ENCODE measurements at places on chromosomes 4 and X.

DNA sequence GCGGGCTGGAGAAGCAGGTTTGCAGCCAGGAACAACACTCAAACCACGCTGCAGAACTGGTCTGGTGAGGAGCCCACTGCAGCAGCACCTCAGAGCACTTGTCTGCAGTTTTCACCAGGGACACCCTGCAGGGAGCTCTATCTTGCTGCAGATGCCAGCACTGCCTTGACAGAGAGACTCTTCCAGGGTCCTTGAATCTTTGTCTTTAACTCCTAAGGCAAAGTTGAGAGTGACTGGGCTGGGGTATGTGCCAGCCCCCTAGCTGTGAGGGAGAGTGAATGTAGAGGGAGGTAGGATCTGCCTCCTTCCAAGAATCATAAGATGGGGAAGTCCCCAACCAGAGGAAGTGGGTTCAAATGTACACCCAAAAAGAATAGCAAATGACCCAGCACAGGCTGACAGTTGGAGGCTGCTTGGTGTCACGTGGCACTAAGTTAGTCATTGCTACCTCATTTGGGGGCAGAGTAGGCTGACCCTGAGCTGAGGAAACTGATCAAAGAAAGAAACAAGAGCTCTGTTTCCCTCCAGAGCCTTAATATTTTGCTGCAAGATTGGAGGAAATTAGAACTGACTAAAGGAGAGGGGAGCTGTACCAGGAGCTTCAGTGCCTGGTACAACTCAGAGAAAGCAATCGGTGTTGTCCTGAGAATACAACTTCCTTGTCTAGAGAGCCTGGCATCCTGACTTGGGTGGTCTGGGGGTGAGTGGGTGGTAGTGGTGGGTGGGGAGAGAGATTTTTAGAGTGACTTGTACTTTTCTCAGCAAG is 28.2 kb upstream of the HUWE1 start:
- DNase-seq: peak; percentile 87

GRCh38 chr4:140141210-140141835 is 12.7 kb downstream of the MAML3 start:
- no peak for DNase-seq

DNA sequence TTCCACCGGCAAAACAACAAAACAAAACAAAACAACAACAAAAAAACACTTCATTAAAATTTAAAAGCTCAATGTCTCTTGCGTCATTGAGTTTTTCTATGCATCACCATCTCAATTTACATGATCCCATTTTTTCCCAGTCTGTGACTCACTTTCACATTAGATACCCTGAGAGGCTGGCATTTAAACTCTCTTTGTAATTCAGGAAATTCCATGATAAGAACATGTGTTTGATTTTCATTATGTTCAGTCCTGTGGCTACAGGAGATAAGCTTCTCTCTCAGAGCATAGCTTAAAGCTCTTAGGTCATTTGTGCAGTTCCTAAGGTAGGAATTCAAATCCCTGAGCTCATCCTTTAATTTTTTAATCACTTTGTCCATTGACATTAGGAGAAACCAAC is 104.6 kb downstream of the NBDY start:
- DNase-seq: no peak

- no peak for DNase-seq
Measured at GRCh38 chr4:23906839-23907238, 17.0 kb upstream of the PPARGC1A start.

DNA sequence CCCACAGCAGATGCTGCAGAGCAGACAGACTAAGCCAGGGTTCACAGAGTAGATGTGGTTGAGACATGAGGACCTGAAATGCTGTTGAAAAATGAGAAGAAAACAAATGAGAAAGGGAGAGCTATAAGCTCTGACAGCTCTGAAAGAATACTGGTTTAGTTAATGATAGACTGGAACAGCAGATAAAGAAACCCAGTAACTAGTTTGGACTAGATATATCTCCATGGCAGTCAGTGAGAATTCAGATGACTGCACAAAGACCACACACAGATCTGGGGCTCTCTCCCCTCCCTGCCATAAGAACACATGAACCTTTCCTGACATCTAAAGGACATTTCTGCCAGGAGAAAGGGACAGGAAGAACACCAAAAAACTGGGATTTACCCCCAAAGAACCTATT is 8.2 kb downstream of the NAA11 start:
- no peak for DNase-seq

DNA sequence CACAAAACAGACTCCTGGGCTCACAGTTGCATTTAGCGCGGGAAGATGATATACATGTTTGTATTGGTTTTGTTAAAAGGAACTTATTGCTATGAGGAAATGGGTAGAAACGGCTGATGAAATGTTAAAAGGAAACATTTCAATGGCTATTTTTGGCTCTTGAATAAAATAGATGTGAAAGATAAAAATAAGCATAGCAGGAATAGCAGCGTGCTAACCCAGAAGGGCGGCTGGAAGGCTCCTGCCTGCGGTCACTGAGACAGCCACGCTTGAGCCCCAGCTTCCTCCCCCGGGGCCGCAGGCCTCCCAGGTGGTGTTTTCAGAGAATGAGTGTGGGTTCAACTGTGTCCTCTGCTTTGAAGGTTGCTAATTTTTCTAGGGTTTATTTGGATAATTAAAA is 35.0 kb upstream of the CLCN4 start:
- no peak for DNase-seq

DNA sequence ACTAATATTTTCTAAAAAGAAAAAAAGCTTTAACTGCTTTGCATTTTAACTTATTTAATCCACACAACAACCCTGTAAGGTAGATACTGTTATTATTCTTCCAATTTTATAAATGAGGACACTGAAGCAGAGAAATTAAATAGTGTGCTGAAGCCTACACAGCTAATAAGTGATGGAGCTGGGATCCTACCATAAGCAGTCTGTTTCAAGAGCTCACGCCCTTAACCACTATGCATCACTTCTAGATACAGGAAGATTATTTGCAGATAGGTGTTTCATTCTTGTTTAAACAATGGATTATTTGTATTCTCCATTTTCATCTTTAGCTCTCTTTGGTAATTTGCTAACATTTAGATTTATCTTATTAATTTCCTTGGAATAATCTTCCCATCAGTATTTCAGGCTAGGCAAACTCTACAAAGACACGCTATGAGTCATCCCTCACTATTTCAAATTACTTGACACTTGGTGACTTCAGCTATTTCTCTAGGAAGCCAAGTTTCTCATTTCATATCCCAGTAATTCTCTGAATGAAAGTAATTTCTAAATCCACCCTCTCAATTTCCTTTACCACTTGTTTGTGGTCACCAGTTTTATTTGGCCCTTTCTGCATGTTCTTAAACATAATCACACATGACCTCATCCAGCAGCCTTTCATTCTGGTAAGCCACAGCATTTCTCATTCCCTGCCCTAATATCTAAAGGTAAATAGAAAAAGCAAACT is 67.3 kb downstream of the ASB9 start:
- no peak for DNase-seq

GRCh38 chr4:127623797-127624083 is 9.0 kb upstream of the INTU start:
- no peak for DNase-seq

GRCh38 chrX:136214551-136214950 is 36.6 kb downstream of the MAP7D3 start:
- DNase-seq: no peak

DNA sequence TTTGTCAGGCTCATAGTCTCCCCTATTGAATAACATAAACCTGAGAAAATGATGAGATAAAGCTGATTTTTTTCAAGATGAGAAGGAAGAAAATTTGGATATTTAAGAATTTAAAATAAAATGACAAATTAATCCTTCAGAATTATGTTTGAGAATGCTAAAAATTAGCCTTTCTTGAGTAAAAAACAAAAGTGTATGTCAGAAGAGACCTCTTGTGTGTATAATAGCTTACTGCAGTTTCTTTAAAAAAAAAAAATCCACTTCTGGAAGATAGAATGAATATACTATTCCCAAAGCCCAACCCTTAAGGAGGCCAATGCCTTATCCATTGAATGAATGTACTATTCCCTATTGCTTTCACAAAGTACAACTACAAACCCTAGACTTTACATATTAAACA is 281.8 kb downstream of the RAPGEF2 start:
- DNase-seq: no peak

GRCh38 chr4:25001509-25001908 is 29.2 kb downstream of the LGI2 start:
- no peak for DNase-seq

DNA sequence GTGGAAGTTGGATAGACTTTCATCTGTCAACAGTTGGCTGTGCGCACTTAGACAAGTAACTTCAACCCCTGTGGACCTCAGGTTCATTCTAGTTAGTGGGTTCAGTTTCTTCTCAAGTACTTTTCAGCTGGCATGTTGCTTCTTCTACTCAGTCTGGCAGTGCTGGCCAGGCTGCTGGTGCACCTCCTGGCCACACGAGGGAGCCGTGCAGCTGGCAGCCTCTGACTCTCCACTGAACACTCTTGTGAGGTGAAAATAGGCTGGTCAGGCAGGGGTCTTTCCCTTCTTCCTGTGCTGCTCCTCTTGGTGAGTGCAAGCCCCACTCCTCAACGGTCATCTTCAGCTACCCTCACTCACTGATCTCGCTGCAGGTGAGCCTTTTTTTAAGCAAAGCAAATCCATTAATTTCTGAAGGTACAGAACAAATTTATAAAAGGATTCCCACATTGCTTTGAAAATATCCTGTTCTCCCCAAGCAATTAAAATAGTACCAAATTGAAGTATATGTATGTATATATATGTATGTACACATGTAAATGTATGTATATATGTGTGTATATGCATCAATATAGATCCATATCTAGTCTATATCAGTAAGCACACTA is 30.6 kb downstream of the LONRF3 start:
- DNase-seq: peak; percentile 43

GRCh38 chr4:82500435-82501153 is 61.2 kb downstream of the TMEM150C start:
- no peak for DNase-seq

- no peak for DNase-seq
Measured at GRCh38 chr4:57042711-57043169, 64.0 kb downstream of the POLR2B start.

GRCh38 chr4:138512756-138513155 is 270.6 kb upstream of the SLC7A11 start:
- no peak for DNase-seq

GRCh38 chr4:6974138-6974848 is 64.7 kb downstream of the TBC1D14 start:
- peak; percentile 86 for DNase-seq

DNA sequence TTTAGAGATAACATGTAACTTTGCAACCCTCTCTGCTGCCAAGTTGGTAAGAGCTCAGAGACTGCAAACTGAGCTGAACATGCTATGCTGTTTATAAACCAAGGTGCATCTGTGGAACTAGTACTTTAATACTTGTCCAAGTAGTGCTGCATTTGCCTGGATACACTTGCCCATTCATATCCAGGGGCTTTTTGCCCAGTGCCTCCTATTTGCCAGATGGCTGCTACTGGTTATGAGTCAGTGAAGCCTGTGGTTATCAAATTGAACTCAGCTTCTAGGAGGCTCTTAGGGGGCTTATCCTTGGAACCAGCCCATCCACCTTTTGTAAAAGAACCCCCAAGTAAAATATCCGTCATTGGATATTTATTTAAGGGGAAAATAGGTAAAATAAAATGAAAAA is 79.6 kb downstream of the AFF2 start:
- DNase-seq: no peak

GRCh38 chr4:26126143-26126718 is 194.6 kb upstream of the RBPJ start:
- peak; percentile 20 for DNase-seq

All from CD4-positive, alpha-beta T cell treated with Interleukin-21 for 1 hour (primary cell).